ENCODE measurements at places on chromosomes 3 and 15.

DNA sequence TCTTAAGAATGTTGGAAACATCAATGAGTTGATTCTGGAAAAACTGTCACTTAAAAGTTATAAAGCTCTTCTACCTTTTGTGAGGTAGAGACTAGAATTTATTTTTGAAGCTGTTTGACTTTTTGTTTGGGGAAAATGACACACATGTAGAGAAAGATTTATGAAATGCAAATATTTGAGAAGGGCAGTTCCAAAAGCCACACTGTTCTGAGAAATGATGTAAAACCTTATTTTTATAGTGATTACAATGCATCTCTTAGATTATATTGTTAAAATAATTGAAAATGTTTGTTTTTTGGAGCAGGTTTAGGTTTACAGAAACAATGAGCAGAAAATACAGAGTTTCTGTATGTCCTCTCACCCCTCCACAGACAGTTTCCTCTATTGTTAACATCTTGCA lies 116.1 kb upstream of the CMC1 start:
- no peak for DNase-seq

- peak; percentile 52 for DNase-seq
Observed at GRCh38 chr15:67839499-67839928, 331 bp downstream of the RNU6-1 start.

- no peak for DNase-seq
Observed at GRCh38 chr3:178028933-178029332, 507.3 kb upstream of the KCNMB2 start.

DNA sequence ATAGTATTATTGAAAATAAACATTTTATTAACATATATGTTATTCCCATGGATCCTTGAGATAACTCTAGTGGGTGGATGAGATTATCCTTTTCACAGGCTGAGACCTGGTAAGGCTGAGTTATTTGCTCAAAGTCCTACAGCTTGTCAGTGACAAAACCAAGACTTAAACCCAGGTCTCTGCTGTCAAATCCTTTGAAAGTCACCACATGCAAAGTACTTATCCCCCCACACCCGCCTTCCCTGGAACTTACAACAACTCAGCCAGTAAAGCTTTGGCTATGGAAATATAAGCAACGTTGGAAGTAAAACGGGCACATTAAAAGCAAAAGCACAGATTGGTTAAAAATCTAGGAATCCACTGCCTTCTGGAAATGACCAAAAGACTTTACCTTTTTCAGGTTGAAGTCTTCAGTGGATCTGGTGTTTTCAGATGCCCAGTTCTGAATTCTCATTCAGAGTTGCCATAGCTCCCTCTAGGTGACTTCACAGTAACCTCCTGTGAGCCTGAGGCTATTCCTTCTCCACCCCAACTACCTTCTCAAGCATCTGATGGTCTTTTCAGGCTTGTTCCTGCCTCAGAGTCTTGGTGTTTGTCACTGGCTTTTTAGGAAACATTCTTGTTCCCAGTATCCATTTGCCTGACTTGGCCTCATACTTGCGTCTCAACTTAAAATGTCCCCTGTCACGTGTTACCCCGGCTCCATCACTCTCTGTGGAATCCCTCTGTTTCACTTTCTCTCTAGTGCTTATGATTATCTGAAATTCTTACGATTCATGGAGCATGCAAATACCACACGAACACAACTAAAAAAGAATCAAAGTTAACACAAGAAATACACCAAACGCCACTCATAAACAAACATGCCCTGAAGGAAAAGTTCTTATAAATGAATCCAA lies 131.2 kb downstream of the MAGI1 start:
- DNase-seq = no peak

- DNase-seq = peak; percentile 99
Observed at GRCh38 chr15:69854521-69855181, 243.1 kb downstream of the TLE3 start.

DNA sequence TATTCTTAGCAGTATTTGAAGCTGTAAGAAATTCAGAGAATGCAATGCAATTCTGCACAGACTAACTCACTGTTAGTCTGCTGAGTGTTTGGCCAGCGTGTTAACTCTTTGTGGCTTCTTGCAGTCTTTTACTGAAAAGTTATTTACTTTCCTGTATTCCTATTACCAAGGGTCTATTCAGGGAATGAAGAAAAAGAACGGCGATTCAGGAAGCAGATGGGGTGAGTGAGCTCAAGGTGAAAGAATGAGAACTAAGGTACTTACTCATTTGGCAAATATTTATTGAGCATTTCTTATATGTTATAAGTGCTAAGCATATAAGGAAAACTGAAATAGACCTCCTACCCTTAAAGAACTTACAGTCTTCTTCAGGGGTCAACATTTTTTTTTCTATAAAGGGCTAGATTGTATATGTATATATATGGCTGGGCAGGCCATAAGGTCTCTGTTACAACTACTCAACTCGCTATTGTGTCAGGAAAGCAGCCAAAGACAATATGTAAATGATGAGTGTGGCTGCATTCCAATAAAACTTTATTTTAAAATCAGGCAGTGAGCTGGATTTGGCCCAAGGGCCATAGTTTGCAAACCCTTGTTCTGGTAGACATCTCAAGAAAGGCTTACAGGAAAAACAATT lies 271.9 kb upstream of the GADL1 start:
- peak; percentile 94 for DNase-seq

- peak; percentile 81 for DNase-seq
Observed at GRCh38 chr3:20406611-20407011, 220.6 kb upstream of the SGO1 start.

DNA sequence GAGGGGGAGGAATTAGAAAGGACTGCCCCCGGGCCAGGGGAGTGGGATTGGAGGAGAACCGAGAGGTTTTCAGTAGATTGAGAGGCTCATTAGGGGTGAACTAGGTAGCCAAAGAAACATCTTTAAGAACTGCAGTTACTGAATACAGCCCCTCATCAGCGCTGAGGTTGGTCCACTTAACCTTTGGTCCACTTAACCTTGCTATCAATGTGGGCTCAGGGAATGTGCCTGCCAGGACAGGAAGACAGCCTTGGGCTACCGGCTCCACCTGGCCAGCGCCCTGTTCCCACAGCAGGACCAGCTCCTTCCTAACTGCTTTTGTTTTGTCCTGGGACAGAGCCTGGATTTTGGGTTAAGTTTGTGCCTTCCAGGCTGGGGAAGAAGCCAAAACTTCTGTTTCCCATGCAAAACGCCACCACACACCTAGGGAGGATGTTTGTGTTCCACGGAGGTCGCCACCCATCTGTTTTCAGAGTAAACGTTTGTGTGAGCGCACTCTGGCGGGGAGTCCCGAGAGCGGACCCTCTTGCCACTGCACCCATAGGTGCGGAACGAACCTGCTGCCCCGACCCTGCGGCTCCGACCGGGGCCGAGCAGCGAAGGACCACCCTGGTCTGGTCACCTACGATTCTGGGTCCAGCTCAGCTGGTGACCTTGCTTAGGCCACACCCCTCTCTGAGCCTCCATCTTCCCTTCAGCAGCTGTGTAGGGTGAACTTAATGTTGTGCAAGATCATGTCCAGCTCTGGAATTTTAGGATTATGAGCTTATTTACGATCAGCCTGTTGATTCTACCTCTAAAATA lies 107.4 kb downstream of the VGLL4 start:
- DNase-seq = no peak

- no peak for DNase-seq
Observed at GRCh38 chr3:62785384-62785783, 89.8 kb downstream of the CADPS start.

GRCh38 chr3:162170581-162170980 lies 674.0 kb downstream of the OTOL1 start:
- peak; percentile 67 for DNase-seq

- no peak for DNase-seq
Observed at GRCh38 chr3:5498981-5499380, 311.5 kb downstream of the EDEM1 start.

GRCh38 chr3:99134986-99135385 lies 233.5 kb upstream of the DCBLD2 start:
- DNase-seq = peak; percentile 74

GRCh38 chr3:140316466-140316865 lies 361.4 kb upstream of the TRIM42 start:
- DNase-seq = no peak

DNA sequence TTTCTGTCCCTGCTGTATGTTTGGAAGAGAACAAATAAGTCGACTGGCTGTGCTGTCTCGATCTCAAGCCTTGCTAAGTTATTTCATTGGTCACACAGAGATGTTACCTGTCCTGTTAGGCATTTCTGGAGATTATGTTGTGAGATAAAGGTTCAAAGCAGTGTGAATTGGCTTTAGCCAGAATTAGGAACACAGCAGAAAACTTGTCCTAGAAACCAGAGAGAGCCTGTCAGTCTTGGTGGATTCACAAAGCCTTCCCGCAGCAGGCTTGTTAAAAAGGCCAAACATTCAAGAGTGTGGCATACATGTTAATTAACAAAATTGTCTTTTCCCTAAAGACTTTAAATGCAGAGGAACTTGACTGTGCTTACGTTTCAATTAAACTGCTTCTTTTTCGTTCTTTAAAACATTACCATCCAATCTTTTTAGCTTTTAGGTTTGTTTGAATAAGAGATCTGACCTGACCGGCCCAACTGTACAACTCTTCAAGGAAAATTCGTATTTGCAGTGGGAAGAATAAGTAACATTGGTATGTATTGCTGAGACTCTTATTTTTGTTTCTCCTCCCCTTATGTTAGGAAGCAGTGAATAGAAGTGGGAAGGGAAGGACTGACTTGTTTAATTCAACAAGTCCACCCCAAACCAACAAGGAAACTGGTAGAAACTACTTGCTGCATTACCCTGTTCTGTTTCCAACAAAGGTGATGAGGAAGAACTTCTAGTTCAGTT lies 25.2 kb downstream of the ABHD2 start:
- DNase-seq = no peak

GRCh38 chr3:57958642-57959422 lies 49.4 kb upstream of the FLNB start:
- DNase-seq = peak; percentile 47

DNA sequence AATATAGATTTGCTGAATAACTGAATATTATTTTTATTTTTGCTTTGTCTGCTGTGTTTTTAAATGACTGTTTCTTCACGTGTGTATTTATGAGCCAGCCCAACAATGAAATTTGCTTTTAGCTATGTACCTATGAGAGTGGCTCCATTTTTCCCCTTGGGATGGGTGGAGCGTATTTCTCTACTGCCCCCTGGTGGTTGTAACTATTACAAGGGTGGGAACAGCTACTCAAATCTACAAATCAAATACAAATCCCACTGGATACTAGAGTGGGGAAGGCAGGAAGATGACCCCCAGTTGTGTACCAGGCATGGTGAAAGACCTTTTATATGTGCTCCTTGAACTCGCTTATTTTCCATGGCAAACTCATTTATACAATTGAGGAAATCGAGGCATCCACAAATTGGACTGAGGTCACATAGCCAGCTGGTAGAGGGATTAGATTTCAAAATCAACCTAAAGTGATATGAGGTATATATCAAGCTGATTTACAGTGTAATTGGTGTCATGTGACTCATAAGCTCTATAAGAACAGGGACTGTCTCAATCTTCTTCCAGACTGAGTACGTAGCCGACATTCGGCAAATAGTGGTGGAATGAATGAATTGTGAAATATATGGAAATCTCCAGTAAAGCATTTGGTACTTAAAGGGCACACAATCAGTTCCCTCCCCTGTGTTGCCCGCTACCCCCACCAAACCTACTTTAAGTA lies 69.5 kb upstream of the VEPH1 start:
- peak; percentile 64 for DNase-seq

GRCh38 chr3:37594873-37595783 lies 266.6 kb upstream of the CTDSPL start:
- DNase-seq = no peak

- peak; percentile 33 for DNase-seq
Observed at GRCh38 chr3:77102951-77103769, 63.3 kb downstream of the ROBO2 start.

DNA sequence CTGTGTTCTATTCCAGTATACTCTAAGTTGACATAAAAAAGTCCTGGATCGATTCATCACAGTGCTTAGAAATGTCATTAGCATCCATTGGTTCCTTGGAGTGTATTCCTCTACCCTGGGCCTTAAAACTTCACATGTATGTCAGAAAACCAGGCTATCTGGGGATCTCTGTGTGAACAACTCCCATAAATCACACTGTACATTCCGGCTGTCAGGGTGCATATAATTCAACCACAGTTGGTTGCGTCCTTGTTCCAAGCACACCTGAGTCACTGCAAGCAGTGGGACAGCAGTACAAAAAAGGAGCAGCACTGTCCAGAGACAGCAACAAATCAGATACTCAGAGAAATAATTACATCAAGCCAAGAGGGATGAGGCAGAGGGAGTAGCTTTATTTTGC lies 52.4 kb downstream of the PDZRN3 start:
- peak; percentile 67 for DNase-seq

GRCh38 chr3:186142393-186142932 lies 33.6 kb upstream of the ETV5 start:
- DNase-seq = peak; percentile 73

- DNase-seq = no peak
Observed at GRCh38 chr15:39695793-39696192, 86.8 kb downstream of the FSIP1 start.

GRCh38 chr3:170496868-170497140 lies 78.1 kb downstream of the CLDN11 start:
- no peak for DNase-seq

- DNase-seq = no peak
Observed at GRCh38 chr15:77017091-77017660, 22.2 kb downstream of the PSTPIP1 start.

- no peak for DNase-seq
Observed at GRCh38 chr3:59436164-59436958, 386.5 kb upstream of the CFAP20DC start.

- peak; percentile 62 for DNase-seq
Observed at GRCh38 chr3:192169332-192169915, 557.9 kb downstream of the FGF12 start.

- no peak for DNase-seq
Observed at GRCh38 chr3:141231952-141232823, 563 bp downstream of the PXYLP1 start.

GRCh38 chr15:33831646-33832045 lies 136.7 kb upstream of the CHRM5 start:
- no peak for DNase-seq

GRCh38 chr3:112141293-112141692 lies 8.2 kb upstream of the GCSAM start:
- DNase-seq = no peak

DNA sequence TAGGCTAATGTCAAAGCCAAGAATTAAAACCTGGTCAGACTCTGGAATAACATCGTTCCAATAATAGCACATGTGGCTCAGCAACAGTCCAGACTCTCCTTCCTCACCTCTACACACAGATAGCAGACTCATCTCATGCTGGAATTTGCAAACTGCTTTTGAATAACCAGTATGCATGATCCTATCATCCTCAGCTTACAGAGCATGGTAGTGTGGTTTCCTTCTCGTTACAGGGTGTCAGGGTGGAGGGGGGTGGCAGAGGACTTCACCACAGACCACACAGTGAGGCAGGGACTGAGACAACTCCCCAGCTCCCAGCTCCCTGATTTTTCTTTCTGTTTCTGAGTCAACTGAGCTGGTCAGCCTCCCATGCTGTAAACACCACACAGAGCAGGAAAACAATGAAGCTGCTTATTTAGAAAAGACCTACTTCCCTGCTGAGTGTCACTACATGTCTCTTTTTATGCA lies 101.6 kb downstream of the RPL22L1 start:
- DNase-seq = peak; percentile 92

Data from fibroblast of skin of right biceps (primary cell).